Left ventricle myocardium inferior (tissue), 1 donor: ENCODE measurements at places on chromosomes 2 and 18. TPM values are rescaled to one million over a fixed set of nuclear protein-coding genes. Genes with fewer than 3 reads are reported as not detected.
A peak's percentile ranks its signal among the peaks of the same experiment; 100 is the strongest.

DNA sequence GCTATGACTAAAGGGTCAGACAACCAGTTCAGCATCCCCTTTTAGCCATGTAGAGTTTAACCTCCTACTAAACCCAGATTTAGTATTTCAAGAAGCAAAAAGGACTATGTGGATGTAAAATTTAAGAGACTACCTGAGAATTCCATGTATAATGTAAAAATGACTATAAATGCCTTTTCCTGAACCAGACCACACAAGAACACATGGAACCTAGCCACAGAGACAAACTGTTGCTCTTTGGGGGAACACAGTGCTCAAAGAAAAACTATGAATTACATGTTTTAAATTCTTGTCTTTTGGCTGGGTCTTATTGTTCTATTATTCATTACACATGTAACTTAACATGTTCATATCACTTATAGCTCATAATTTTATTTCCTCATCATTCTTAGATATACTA lies 192.8 kb downstream of the DNER start:
- H3K36me3 ChIP-seq, result no peaks in the 10 kb centered on the region
- no peak overlapping the region for H3K4me3 ChIP-seq
- no peak overlapping the region for H3K27ac ChIP-seq
- H3K27me3 ChIP-seq, result no peaks in the 10 kb centered on the region

DNA sequence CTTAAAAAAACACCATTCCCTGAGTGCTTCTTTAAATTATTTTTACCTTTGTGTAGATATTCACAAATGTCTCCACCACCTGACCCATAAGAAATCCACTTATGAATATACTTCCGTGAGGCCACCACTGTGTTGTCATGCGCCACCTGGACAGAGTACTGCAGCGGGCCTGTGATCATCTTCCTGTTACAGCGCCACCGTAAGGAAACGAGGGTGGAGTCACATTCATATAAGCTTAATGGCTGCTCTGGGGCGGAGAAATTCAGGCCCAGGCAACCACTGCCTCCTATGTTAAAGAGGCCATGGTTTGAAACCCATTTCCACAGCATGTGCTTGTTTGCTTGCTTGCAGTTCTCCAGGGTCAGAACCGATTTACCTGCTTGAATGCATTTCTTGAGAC lies 17.7 kb downstream of the PLA2R1 start:
- H3K27me3 ChIP-seq, result no peaks in the 10 kb centered on the region
- peaks cover 7% of the 10 kb centered on the region for H3K4me1 ChIP-seq
- no peak for DNase-seq

DNA sequence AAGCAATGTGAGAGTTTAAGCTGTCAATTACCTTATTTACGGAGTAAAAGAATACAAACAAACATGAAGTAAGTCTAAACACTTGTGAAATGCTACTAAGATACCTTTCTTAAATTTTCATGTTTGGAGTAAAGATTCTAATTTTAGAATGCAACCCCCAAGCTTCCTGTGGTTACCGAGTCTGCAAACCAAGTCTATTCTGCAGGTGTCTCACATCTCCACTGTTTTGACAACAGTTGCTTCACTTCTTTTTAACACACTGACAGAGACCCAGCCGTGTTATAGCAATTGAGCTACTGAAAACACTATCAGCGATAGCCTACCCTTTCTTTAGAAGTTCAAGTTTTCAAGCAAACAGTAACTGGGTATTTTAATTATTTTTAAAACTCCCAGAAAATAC lies 608.3 kb downstream of the ERBB4 start:
- peaks cover 17% of the 10 kb centered on the region for H3K4me1 ChIP-seq
- no peak for DNase-seq
- H3K36me3 ChIP-seq, result no peaks in the 10 kb centered on the region
- H3K27ac ChIP-seq, result no peak overlapping the region
- H3K4me3 ChIP-seq, result peak overlapping the region; percentile 27
- H3K27me3 ChIP-seq, result no peaks in the 10 kb centered on the region

DNA sequence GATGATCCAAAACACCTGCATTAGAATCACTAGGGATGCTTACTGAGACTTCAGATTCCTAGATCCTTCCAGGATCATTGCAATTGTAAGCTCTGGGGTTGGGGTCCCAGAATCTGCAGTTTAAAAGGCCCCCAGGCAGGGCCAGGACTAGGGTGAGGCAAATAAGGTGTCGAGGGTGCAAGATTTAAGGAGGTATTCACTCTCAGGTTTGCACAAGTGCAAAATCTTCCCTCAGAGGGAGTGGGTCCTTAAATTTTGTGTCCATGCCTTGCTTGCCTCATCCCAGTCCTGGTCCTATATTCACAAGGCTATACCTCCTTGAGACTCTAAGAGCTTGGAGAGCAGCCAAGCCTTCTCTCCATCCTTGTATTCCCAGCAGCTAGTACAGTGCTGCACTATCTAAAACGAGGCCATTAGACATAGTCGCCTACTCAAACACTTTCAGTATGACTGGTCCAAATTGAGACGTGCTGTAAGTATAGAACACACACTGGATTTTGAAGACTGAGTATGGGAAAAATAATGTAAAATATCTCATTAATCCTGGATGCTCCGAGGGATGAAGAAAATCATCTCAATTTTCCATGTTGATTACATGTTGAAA lies 31.6 kb upstream of the MREG start:
- no peaks in the 10 kb centered on the region for H3K4me1 ChIP-seq
- H3K4me3 ChIP-seq, result no peak overlapping the region
- no peaks in the 10 kb centered on the region for H3K27me3 ChIP-seq
- peaks cover 37% of the 10 kb centered on the region for H3K36me3 ChIP-seq
- no peak overlapping the region for H3K27ac ChIP-seq

Gene L3MBTL4
- total RNA-seq, result 3.5 TPM

Gene LCT
- total RNA-seq, result not detected
